ENCODE measurements at places on chromosomes 16 and 17.

- no peak for DNase-seq
Observed at GRCh38 chr17:74759941-74760340, 11.5 kb downstream of the NHERF1 start.

DNA sequence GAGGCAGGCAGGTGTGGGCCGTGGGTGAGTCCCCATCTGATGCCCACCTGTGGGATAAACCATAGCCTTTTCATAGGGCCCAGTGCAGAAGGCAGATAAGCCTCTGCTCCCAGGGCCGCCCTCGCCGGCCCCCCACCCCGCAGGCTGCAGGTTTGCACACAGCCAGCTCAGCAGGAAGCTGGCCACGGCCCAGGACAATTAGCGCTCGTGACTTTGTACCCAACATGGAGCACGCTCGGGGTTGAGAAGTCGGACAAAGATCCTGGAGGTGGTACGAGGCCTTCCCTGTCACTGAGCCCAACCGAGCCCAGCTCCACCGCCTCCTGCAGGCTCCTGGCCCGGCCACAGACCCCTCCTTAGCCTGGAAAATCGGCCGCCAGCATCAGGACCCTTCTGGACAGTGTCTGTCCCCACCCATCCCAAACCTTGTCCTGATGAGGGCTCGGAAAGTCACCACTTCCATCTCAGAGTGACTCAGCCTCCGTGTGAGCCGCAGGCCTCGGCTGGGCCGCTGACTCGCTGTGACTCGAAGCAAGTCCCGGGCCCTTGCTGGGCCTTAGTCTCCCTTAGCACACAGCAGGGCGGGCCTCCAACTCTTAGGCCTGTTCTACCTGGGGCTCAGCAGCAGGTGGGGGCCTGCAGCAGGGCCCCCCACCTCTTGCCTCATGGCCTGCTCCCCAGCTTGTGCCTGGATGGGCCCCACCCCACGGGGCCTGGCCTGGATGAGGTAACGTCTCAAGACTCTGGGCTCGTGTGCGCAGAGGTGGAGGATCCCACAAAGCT is 22.7 kb downstream of the FAM83G start:
- DNase-seq, result no peak

GRCh38 chr17:59853168-59853918 is 39.4 kb downstream of the TUBD1 start:
- DNase-seq, result peak; percentile 67

GRCh38 chr17:82899941-82900340 is 60.1 kb upstream of the ZNF750 start:
- DNase-seq, result no peak

- no peak for DNase-seq
Observed at GRCh38 chr16:3013491-3013951, 798 bp downstream of the CLDN9 start.

DNA sequence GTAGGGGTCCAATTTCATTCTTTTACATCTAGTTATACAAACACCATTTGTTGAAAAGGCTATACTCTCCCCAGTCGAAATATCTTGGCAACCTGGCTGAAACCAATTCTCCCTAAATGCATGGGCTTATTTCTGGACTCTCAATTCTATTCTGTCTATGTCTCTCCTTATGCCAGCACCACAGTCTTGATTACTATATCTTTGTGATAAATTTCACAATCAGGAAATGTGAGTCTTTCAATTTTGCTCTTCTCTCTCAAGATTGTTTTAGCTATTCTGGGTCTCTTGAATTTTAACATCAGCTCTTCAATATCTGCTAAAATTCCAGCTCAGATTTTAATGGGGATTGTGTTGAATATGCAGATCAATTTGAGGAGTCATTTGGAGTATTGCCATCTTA is 5.9 kb upstream of the TRIM25 start:
- no peak for DNase-seq

GRCh38 chr17:59623151-59623550 is 3.5 kb downstream of the CLTC start:
- DNase-seq, result no peak

GRCh38 chr17:42518755-42519545 is 17.1 kb upstream of the NAGLU start:
- DNase-seq, result no peak

GRCh38 chr17:80307994-80308691 is 47.5 kb downstream of the RNF213 start:
- DNase-seq, result no peak

DNA sequence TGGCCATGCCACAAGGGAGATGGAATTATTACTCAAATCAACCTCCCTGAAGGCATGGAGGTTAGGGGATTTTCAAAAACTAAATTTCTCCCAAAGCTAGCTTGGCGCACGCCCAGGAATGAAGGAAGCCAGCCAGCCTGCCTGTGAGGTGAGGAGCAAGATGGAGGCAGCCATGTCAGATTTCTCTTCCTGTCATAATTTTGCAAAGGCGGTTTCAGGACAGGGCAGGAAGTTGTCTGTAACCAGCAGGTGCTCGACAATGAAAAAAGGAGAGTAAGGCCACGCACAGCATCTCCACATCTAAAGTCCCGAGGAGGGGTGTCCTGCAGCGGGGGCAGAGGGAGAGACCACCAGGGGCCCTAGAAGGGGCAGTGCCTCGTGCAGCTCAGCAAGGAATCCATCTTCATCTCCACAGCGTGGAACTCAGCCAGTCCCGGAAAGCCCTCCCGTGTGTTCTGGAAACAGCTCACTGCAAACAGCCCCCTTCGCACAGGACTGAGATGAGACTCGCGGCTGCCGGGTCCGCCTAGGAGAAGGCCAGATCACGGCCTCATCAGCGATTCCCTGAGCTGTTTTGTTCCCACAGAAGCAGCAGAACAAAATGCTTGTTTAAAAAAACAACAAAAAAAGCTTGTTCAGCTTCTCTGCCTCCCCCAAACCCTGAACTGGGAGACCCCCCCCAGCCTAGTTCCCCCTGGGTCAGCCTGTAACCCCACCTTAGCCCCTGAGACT is 47.8 kb downstream of the SLC7A5 start:
- DNase-seq, result no peak

- DNase-seq, result no peak
Observed at GRCh38 chr16:52832771-52833170, 219.9 kb downstream of the CHD9NB start.

DNA sequence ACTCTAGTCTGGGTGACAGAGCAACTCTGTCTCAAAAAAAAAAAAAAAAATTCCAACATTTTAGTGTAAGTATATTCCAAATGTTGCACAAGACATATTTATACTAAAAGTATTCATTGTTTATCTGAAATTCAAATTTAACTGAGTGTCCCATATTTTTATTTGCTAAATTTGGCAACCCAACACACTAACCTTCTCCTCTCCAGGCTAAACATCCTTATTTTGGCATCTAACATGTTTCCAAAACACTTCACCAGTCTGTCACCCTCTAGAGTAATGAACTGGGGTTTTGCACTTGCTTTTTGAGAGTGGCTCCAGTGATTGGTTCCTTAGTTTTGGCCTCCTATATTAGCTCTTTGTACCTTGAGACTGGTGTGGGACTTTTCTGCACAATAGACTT is 243.4 kb upstream of the SALL1 start:
- DNase-seq, result no peak

- no peak for DNase-seq
Observed at GRCh38 chr16:80719573-80719972, 84.8 kb downstream of the CDYL2 start.

DNA sequence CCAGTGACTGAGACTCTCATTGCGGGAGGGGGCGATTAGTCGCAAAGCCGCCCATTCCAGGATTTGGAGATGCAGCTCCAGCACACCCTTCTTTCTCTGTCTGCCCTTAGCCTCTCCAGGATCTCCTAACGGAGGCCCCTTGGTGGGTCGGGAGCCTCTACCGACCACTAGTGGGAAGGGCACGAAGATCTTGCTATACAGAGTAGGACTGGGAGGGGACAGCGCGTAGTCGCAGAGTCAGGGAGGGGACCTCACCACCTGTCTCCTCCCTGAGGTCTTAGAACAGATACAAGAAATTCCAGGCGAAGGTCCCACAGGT is 588 bp upstream of the SMTNL2 start:
- peak; percentile 15 for DNase-seq

DNA sequence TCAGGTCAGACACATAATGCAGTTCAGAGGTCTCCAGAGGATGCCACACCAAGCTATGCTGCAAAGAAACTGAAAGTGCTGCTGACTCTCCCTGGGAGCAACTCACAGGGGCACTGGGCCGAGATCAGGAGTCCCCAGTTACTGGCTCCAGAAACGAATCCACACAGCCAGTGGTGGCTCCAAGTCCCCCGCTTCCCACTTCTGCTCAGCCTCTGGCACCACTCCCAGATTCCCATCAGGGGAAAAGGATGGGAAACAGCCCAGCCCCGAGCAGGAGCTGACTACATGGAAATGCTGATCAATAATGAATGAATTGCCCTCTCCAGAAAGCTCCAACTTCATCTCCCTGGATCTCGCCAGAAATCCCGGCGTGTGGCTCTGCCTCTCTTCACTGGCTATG is 62.3 kb upstream of the CDH5 start:
- no peak for DNase-seq

DNA sequence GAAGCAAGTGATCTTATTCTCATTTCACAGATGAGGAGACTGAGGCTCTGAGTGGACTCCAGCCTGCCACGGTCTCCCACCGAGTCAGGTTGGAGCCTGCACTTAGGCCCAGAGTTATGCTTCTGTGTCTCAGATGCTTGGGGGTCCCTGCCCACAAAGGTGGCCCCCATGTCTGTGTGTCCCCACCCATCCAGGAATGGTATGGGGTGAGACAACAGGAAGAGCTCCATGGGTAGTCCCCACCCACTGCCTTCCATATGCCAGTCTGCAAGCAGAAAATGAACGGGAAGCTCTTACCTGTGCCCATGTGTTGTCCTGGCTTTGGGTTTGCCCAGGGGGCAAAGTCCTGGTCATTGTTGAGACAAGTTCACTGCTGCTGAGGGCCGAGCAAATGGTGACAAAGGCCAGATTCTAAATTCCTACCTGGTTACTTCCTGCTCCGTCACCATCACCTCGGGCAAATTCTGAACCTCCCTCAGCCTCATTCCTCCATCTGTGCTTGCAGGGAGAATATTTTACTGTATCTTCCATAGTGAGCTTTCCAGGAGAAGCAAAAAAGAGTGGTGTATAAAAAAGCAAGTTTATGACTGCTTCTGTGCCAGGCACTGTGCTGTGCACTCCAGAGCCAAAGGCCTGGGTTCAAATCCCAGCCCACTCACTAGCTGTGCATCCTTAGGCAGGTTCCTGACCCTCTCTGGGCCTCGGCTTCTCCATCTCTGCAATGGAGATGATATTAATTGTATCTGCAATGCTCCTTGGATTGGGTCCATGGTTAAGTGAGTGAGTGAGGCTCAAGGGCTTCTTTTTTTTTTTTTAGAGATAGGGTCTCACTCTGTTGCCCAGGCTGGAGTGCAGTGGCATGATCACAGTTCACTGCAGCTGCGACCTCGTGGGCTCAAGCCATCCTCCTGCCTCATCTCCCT is 9.3 kb downstream of the IL4R start:
- DNase-seq, result no peak

- peak; percentile 85 for DNase-seq
Observed at GRCh38 chr17:76385892-76386786, 1.7 kb downstream of the SPHK1 start.

DNA sequence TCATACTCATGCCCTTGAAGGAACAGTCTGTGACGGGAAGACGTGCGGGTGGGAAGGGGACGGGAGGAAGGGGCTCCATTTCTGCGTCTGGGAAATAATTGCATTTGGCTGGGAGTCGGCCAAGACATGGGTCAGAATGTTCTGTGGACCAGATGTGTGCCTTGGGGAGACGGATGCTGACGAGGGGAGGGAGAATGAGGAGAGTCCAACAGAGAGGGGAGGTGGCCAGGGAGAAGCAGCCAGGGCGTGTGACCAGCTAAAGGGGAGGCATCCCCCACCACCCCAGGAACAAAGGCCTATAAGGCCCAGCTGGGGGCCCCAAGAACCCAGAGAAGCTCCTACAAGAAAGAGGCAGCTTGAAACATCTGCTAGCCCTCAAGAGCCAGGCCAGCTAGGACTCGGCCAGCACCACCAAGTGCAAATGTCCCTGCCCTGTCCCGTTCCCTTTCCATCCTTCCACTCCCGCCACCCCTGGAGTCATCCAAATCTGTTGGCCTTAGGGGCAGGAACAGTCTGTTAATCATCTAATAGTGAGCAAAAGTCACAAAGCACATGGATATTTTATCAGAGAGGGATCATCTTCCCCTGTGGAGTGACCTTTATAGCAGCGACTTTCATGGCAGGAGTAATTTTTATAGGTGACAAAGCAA is 42.5 kb upstream of the BCO1 start:
- no peak for DNase-seq

DNA sequence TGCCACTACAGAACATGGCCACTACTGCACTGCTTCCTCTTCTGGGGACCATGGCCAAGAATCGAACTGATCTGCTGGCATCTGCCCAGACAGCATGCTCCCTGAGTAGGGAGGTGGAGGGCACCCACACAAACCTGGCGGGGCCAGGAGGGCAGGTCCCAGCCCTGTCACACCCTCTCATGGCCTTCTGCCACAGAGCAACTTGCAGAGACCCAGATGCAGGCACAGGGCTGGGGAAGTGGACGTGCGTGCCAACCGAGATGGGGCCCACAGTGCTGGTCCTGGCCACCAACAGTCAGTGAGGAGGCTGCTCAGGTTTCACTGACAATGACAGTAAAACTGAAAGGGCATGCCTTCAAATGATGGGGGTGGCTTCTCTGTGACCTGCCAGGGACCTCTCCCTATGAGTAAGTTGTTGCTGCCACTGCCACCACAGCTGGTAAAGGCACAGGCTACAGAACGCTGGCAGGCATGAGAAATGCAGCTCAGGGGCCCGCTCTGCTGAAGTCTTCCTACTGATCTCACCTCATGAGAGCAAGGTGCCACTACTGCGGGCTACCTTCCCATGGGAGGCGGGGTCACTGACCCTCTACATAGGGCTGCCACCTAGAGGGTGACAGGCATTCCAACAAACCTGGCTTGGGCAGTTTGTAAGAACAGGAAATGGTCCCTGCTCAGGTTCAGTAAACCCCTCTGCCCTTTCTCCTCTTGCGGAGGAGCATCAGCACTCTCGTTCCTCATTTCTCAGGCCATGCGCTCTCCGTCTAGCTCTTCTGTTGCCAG is 15.5 kb downstream of the HIC1 start:
- peak; percentile 53 for DNase-seq

DNA sequence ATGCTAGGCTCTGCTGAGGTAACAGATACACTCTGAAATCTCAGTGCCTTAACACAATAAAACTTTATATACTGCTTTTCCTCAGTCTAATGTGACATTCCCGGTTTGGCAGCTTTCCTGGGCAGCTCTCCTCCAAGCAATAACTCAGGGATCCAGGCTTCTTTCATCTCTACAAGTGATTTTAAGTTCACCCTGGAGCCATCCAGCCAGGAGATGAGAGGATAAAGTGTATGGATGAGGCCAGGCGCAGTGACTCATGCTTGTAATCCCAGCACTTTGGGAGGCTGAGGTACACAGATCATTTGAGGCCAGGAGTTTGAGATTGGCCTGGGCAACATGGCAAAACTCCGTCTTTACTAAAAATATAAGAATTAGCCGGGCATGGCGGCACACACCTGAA is 147.2 kb downstream of the UTP18 start:
- no peak for DNase-seq

GRCh38 chr17:73639932-73640331 is 4.3 kb downstream of the SDK2 start:
- no peak for DNase-seq

DNA sequence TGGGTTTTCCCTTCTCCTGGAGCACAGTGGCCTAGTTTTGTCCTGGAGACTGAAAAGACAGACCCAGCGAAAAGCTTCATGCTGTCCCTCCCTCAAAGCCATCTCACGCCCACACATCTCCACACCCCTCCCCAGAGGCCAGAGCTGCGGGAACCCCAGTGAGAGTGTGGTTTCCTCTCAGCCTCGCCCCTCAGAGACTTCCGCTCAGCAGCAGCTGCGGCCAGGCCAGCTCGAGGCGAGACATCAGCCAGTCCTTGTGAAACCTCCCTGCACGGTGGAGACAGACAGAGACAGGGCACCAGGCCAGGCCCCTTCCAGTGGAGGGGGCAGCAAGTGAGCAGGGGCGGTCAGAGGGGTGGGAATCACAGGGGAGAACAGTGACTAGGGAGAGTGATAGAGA is 77.0 kb upstream of the TNRC6C start:
- peak; percentile 42 for DNase-seq

Data from stimulated activated CD4-positive, alpha-beta T cell treated with anti-CD3 and anti-CD28 coated beads, Interleukin-4, amount 100 ng/mL, for 1 hour (primary cell).